ENCODE measurements at places on chromosomes 7 and 10. TPM values are rescaled to one million over a fixed set of nuclear protein-coding genes. Genes with fewer than 3 reads are reported as not detected.

DNA sequence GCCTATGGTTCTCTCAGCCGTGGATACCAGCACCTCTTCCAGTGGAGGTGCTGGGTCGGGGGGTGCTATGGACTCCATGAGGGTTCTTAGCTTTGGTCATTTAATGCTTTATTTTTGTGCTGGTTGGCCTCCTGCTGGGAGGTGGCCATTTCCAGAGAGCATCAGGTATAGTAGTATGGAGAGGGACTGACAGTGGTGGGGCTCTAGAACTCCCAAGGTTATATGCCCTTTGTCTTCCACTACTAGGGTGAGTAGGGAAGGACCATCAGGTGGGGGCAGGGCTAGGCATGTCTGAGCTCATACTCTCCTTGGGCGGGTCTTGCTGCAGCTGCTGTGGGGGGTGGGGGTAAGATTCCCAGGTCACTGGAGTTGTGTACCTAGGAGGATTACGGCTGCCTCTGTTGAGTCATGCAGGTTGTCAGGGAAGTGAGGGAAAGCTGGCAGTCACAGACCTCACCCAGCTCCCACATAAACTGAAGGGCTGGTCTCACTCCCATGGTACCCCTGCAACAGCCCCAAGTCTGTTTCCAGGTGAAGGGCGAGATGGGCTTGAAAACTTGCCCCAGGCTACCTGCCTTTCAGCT, 763.2 kb upstream of the LRRTM3 start:
- H3K4me3 ChIP-seq, result no peak overlapping the region
- H3K27me3 ChIP-seq, result no peaks in the 10 kb centered on the region
- H3K27ac ChIP-seq, result no peak overlapping the region
- no peaks in the 10 kb centered on the region for H3K36me3 ChIP-seq
- DNase-seq, result no peak

GRCh38 chr10:112957640-112958092, 7.6 kb downstream of the TCF7L2 start:
- H3K27me3 ChIP-seq, result peaks cover 3% of the 10 kb centered on the region
- DNase-seq, result no peak
- H3K36me3 ChIP-seq, result peaks cover 13% of the 10 kb centered on the region
- H3K27ac ChIP-seq, result peak overlapping the region; percentile 16

GRCh38 chr7:33841705-33842129, 63.6 kb upstream of the BMPER start:
- no peaks in the 10 kb centered on the region for H3K36me3 ChIP-seq
- no peak overlapping the region for H3K27ac ChIP-seq
- no peaks in the 10 kb centered on the region for H3K27me3 ChIP-seq
- H3K4me3 ChIP-seq, result no peak overlapping the region
- DNase-seq, result no peak

- H3K4me1 ChIP-seq, result no peaks in the 10 kb centered on the region
- no peak for DNase-seq
- H3K36me3 ChIP-seq, result no peaks in the 10 kb centered on the region
- H3K27ac ChIP-seq, result no peak overlapping the region
- H3K4me3 ChIP-seq, result no peak overlapping the region
These were observed 60.9 kb downstream of the LRMDA start for GRCh38 chr10:75492173-75492925.

- no peaks in the 10 kb centered on the region for H3K27me3 ChIP-seq
- H3K4me1 ChIP-seq, result no peaks in the 10 kb centered on the region
- H3K36me3 ChIP-seq, result peaks cover 7% of the 10 kb centered on the region
- DNase-seq, result no peak
These were observed 756.6 kb upstream of the C7orf33 start for GRCh38 chr7:147833970-147834369.

DNA sequence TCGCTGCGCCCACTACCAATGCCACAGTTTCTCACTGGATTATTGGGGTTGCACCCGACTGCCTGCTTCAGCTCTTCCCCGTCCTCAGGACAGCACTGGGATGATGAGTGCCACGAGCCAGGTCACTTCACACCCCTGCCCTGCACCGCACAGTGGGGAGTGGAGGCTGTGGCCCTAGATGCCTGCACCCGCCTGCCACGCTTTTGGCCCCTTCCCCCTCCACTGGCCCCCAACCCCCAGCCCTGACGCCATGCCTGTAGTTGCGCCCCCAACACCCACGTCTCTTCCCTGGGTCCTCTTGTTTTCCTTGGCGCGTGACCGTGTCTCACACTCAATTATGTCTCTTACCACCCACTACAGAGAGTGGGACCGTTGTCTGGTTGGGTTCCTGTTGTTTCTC, 134.3 kb downstream of the VIPR2 start:
- H3K36me3 ChIP-seq, result peaks cover 17% of the 10 kb centered on the region
- peaks cover 7% of the 10 kb centered on the region for H3K27me3 ChIP-seq
- peaks cover 24% of the 10 kb centered on the region for H3K4me1 ChIP-seq
- no peak overlapping the region for H3K27ac ChIP-seq
- H3K4me3 ChIP-seq, result no peak overlapping the region
- no peak for DNase-seq

GRCh38 chr7:129523924-129524323, 21.6 kb downstream of the SMKR1 start:
- DNase-seq, result no peak
- H3K27me3 ChIP-seq, result peaks cover 14% of the 10 kb centered on the region
- H3K36me3 ChIP-seq, result no peaks in the 10 kb centered on the region
- no peak overlapping the region for H3K4me3 ChIP-seq

- H3K27me3 ChIP-seq, result no peaks in the 10 kb centered on the region
- DNase-seq, result peak; percentile 75
- no peak overlapping the region for H3K27ac ChIP-seq
- H3K36me3 ChIP-seq, result no peaks in the 10 kb centered on the region
- H3K4me1 ChIP-seq, result no peaks in the 10 kb centered on the region
These were observed 5.3 kb downstream of the SRGN start for GRCh38 chr10:69092959-69093850.

GRCh38 chr10:27157150-27157549, 2.0 kb downstream of the MASTL start:
- H3K27me3 ChIP-seq, result peaks cover 15% of the 10 kb centered on the region
- H3K4me1 ChIP-seq, result peaks cover 32% of the 10 kb centered on the region
- H3K4me3 ChIP-seq, result peak overlapping the region; percentile 85

DNA sequence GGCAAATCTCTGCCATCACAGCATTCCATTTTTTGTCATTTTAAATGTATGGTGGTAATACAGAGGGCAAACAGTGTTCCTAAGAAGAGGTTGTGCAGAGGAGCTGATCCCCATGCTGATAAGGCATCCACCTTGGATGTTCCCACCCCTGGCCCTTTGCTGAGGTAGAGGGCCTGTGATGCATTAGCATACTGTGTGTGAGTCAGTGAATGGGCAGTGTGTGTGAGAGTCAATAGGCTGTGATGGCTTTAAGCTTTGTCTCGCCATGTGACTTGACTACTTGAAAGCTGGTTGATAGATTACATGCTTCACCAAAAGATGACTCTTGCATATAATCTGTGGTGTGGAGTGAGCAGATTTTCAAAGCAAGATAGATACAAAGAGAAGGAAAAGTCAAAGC, 81.3 kb downstream of the INSYN2A start:
- H3K36me3 ChIP-seq, result peaks cover 20% of the 10 kb centered on the region
- H3K27me3 ChIP-seq, result no peaks in the 10 kb centered on the region
- no peak overlapping the region for H3K4me3 ChIP-seq

DNA sequence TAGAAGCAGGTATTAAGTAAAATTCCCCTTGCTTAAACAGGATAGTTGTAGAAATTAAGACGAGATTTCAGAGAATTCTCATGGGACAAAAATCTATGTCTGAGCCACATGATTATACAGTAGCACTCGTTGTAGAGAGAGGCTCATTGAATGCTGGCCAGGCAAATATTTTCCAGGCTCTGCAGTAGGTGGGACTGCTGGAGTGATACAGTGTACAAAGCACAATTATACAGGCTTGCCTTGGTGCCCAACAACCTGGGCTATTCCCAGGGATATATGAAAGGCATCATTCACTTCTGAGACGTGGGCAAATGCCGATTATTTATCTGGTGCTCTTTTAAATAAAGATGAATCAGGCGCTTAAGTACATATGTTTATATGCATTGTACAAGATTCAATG, 380.6 kb downstream of the PHTF2 start:
- H3K4me1 ChIP-seq, result no peaks in the 10 kb centered on the region
- H3K27me3 ChIP-seq, result no peaks in the 10 kb centered on the region
- no peak for DNase-seq
- no peak overlapping the region for H3K27ac ChIP-seq
- H3K36me3 ChIP-seq, result no peaks in the 10 kb centered on the region

DNA sequence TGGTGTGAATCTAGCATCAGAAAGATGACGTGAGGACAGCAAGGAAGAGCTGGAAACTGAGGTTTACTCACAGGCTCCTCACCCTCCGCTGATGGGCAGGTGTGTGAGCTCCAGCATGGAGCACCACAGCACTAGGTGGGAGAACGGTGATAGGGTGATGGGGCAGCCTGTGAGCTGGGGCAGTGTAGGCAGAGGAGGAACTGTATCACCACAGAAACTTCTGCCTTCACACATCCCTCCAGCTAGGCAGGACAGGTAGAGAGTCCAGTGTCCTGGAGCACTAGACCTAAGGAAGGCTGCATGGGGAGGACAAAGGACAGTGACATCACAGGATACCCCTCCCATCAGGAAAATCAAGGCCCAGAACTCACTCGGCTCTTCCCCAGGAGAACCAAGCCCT, 241.8 kb upstream of the PRSS58 start:
- H3K27me3 ChIP-seq, result peaks cover 3% of the 10 kb centered on the region
- no peak for DNase-seq
- H3K4me3 ChIP-seq, result no peak overlapping the region
- H3K4me1 ChIP-seq, result peaks cover 4% of the 10 kb centered on the region
- no peak overlapping the region for H3K27ac ChIP-seq
- H3K36me3 ChIP-seq, result no peaks in the 10 kb centered on the region

GRCh38 chr10:77872151-77872946, 54.2 kb downstream of the DLG5 start:
- H3K4me1 ChIP-seq, result peaks cover 42% of the 10 kb centered on the region
- H3K4me3 ChIP-seq, result no peak overlapping the region
- peaks cover 19% of the 10 kb centered on the region for H3K36me3 ChIP-seq
- H3K27me3 ChIP-seq, result peaks cover 14% of the 10 kb centered on the region

DNA sequence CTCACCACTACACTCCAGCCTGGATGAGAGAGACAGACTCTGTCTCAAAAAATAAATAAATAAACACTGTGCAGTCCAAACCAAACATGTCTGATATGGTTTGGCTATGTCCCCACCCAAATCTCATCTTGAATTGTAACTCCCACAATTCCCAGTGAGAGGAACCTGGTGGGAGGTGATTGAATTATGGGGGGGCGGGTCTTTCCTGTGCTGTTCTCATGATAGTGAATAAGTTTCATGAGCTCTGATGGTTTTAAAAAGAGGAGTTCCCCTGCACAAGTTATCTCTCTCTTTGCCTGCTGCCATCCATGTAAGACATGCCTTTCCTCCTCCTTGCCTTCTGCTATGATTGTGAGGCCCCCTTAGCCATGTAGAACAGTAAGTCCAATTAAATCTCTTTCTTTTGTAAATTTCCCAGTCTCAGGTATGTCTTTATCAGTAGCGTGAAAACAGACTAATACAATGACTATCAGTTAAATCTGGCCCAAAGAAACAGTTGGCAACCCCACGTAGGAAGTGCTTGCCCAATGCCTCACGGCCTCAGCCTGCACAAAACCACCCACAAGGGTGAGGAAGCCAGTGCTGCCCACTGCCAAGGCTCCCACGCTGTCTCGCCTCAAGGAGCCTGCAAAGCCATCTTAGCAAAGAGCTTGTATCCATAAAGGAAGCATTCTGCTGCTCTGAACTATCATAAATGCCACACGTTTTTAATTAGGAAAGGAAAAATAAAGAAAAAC, 64.7 kb downstream of the PIK3AP1 start:
- H3K27me3 ChIP-seq, result peaks cover 7% of the 10 kb centered on the region
- H3K4me1 ChIP-seq, result peaks cover 3% of the 10 kb centered on the region
- H3K27ac ChIP-seq, result peak overlapping the region; percentile 87

DNA sequence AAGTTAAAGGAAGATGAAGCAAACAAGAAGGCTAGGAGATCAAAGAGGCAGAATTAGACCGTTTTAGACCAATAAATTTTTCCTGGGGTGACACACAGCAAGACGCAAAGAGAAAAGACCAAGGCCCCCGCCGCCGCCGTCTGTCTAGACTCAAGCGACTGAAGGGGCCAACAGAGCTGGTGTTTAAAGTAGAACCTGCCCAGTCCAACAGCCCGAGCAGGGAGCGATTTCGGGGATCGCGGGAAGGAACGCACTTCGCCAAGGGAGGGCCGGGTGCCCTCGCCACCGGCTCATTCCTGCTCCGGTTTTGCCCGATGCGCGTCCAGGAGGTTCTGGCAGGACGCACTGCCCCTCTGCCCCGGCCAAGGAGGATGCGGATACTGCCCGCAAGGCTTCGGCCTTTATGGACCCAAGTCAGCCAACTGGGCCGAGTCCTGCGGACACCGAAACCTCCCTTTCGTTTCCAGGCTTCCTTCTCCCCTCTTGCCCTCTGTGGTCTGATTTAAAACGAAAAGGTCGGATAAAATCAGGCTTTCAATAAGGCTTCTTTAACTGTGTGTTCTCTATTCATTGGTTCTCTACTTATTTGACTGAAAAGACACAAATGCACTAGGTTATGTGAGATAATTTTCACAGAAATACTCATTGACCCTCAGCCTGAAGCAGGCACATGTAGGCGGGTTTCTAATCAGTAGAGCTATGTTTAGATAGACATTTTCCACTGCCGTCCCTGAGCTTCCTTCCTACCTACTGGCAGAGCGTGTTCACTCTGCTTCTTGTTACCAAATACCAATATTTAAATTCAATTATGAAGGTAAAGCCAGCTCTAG, 2.2 kb upstream of the HOXA7 start:
- H3K4me1 ChIP-seq, result peaks cover 13% of the 10 kb centered on the region
- H3K27ac ChIP-seq, result no peak overlapping the region
- peaks cover 3% of the 10 kb centered on the region for H3K36me3 ChIP-seq
- no peak overlapping the region for H3K4me3 ChIP-seq
- H3K27me3 ChIP-seq, result peaks cover 41% of the 10 kb centered on the region

DNA sequence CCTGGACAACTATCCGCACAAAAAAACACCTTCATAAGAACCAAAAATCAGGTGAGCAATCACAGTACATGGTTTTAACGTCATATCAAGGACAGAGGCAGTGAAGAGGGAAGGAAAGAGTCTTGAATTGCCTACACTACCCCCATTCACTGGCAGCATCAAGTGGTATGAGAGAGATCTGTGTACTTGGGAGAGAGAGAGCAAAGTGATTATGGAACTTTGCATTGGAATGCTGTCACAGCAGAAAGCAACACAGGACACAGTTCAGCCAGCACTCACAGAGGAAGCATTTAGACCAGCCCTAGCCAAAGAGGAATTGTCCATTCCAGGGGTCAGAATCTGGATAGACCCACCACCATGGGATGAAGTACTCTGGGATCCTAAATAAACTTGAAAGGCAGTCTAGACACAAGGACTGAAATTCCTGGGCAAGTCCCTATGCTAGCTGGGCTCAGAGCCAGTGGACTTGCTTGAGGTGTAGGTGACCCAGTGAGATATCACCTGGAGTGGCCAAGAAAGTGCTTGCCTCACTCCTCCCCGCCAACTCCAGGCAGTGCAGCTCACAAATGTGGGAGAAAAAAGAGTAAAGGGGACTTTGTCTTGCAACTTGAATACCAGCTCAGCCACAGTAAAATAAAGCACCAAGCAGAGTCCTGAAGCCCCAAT, 30.5 kb upstream of the SFTPD start:
- no peak for DNase-seq
- no peaks in the 10 kb centered on the region for H3K4me1 ChIP-seq
- H3K27me3 ChIP-seq, result peaks cover 2% of the 10 kb centered on the region
- H3K27ac ChIP-seq, result no peak overlapping the region
- peaks cover 11% of the 10 kb centered on the region for H3K36me3 ChIP-seq

Gene ZNF518A
- total RNA-seq, result 47.8 TPM

Data from endothelial cell (in vitro differentiated cells).